ENCODE measurements at places on chromosomes 12 and 14. TPM values are rescaled to one million over a fixed set of nuclear protein-coding genes. Genes with fewer than 3 reads are reported as not detected.
A peak's percentile ranks its signal among the peaks of the same experiment; 100 is the strongest.

GRCh38 chr12:44287545-44287944, 451.7 kb downstream of the TMEM117 start:
- no peak for DNase-seq

- DNase-seq = no peak
Measured at GRCh38 chr12:2560356-2560755, 234.4 kb upstream of the FKBP4 start.

DNA sequence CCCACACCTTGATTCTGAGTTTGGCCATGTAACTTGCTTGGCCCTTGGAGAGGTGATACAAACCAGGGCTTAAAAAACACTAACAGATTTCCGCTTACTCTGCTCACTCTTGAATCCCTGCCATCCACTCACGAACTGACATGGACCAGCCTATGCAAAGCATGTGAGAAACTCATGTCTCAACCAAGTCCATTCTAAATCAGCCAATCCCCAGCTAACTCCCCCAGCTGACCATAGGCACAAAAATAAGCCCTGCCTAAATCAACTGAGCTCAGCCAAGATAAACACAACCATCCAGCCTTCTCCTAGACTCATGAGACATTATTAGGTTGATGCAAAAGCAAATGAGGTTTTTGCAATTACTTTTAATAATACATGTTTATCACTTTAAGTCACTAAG, 353.9 kb upstream of the TBX3 start:
- DNase-seq = no peak

GRCh38 chr12:22494319-22494718, 50.0 kb downstream of the C2CD5 start:
- no peak for DNase-seq

DNA sequence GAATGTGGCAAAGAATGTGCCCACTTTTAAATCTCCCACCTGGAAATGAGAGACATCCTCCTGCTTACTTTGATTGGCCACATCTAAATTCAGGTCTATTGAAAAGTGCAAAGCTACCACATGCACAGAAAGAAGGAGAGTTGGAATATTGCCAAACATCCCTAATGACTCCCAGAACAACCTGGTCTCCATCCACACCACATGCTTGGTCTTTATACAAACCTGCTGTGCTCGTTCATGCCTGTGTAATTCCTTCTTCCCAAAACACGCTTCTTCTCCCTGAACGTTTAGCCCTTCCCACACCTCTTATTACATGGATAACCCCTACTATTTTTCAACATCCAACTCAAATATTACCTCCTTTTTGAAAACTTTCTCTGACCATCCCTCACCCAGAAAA, 66.2 kb upstream of the BCL2L14 start:
- no peak for DNase-seq

- peak; percentile 62 for DNase-seq
Measured at GRCh38 chr12:68240975-68241374, 12.4 kb downstream of the IL22 start.

Gene LRP1-AS
- not detected for total RNA-seq
